ENCODE measurements at places on chromosomes 16 and 17.

DNA sequence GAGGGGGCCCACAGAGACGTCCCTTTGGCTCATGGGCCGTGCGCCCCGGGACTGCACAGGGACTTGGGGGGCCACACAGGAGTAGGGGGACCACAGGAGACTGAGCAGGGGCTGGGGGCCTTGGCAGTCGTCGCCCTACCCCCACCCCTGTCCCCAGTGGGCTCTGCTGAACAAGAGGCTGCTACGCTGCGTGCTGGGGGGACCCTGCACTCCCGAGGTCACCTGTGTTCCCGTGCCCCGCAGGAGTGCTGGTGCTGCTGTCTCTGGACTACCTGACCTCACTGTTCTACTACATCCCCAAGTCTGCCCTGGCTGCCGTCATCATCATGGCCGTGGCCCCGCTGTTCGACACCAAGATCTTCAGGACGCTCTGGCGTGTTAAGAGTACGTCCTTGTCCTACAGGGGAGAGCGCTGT, 14.4 kb upstream of the RNF213 start:
- DNase-seq: no peak

DNA sequence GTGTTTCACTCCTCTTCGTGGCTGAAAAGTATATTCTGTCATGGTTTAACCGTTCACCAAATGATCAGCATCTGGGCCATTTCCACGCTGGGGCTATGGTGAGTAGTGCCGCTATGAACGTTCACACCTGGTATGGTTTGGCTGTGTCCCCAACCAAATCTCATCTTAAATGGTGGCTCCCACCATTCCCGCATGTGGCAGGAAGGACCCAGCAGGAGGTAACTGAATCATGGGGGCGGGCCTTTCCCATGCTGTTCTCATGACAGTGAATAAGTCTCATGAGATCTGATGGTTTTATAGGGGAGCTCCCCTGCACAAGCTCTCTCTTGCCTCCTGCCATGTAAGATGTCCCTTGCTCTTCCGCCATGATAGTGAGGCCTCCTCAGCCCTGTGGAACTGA, 45.7 kb upstream of the ZNF469 start:
- DNase-seq: no peak

GRCh38 chr16:28937222-28937876, 5.6 kb downstream of the CD19 start:
- DNase-seq: no peak

GRCh38 chr17:8741771-8742170, 2.9 kb downstream of the CCDC42 start:
- DNase-seq: no peak

- no peak for DNase-seq
Observed at GRCh38 chr17:44207319-44207718, 7.6 kb upstream of the ATXN7L3 start.

DNA sequence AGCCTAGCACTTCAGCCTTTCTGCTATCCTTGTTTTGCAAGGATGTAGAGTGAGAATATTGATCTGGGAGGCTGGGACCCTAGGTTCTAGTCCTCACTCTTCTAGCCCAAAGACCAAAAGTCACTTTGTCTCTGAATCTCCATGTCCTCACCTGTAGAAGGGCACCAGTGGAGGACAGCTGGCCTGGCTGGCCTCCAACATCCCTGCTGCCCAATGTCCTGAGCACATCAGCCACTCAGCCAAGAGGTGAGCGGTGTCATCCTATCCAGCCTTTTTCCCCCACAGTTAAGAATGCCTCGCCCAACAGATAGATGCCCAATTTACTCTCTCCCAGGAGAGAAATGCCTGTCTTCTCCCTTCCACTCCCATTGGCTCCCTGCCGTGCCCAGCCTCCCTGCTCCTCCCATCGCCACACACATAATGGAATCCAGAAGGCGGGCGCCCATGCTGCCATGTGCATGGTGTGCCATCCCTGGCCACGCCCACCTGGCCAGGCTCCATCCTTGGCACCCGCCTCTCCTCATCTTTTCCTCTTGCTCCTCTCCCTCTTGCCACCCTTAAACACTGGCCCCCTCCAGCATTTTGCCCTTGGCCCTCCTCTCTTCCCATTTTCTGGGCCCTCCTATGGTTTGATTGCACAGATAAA, 157.3 kb upstream of the SDK2 start:
- DNase-seq: no peak

DNA sequence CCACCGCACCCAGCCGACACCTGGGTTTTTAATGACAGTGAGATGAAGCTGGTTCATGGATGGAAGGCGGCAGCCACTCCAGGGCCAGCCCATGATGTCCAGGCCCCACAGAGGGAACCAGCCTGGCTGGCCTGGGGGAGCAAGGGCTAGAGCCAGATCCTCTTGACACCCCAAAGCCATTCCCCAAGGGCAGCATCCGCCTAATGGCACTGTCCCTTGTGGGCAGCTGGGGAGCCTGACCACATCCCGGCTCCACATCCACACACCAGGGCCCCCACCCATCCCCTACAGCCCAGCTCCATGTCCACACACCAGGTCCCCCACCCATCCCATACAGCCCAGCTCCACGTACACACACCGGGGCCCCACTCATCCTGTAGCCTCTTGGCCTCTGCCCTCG, 53.3 kb upstream of the ACSF3 start:
- DNase-seq: no peak

GRCh38 chr16:86881861-86882273, 303.5 kb downstream of the FOXL1 start:
- no peak for DNase-seq

DNA sequence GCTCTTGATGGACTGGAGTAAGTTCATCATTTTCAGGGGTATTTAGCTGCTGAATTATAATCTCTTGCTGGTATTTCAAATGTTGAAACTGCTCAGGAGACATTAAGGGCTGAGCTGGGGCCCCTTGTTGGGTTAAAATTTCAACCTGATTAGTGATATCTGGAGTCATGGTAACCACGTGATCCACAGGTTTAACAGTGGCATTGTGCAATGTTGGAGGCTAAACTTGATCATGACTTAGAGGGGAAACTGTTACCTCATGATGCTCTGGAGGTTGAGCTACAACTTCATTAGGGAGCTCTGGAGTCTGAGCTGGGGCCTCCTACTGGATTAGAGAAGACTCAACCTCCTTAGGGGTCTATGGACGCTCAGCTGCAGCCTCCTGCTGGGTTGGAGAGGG, 17.2 kb upstream of the MPP2 start:
- no peak for DNase-seq

DNA sequence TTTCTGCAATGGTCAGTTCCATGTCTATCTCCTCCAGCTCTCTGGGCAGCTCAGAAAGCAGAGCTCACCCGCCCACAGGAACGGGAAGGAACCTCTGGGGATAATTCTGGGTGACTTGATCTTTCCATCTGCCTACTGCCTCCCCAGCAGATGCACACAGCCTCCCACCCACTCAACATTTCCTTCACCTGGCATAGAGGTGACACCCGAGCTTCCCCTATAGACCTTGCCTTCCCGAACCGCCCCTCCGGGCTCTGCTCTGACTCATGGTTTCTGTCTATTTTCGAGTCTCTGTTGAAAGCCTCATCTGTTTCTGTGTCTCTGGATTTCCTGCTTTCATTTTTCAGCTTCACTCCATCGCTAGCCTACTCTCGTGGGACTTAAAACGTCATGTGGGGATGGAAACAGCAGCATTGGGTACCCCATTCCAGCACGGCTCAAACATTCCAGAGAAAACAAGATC, 11.4 kb downstream of the GGA3 start:
- no peak for DNase-seq

GRCh38 chr17:75308732-75309629, 19.7 kb upstream of the SLC25A19 start:
- DNase-seq: no peak

DNA sequence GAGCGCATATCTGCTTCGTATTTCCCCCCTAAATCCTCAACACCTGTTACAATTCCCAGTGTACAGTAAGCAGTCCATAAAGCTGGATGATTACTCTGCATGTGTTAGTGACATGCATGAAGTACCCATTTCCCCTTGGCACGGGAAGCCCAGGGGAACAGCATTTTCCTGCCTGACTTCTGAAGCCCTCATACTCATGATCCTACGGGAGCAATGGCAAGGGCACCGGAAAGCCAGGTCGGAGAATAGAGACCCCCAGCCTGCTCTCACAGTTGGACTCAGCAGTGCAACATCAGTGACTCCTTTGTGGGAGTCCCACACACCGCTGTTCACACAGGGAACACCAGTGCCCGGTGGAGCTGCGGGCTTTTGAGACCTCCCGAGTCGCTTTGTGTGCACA, 336.9 kb downstream of the CDH13 start:
- no peak for DNase-seq

- no peak for DNase-seq
Observed at GRCh38 chr16:88706965-88707826, 893 bp downstream of the CTU2 start.

- no peak for DNase-seq
Observed at GRCh38 chr16:65195998-65196397, 74.1 kb upstream of the CDH11 start.

DNA sequence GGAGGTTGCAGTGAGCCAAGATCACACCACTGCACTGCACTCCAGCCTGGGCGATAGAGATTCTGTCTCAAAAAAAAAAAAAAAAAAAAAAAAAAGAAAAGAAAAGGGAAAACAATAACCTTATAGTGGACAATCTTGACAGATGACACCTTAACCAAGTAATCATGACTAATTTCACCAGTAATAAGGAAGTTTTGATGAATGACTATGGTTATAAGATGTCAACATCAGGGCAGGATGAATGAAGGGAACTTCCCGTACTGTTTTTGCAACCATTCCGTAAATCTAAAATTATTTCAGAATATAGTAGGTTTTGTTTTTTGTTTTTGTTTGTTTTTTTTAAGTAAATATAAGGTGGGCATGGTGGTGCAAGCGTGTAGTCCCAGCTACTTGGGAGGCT, 23.0 kb downstream of the GSPT1 start:
- no peak for DNase-seq

GRCh38 chr16:67237396-67238277, 9.6 kb downstream of the FHOD1 start:
- no peak for DNase-seq

DNA sequence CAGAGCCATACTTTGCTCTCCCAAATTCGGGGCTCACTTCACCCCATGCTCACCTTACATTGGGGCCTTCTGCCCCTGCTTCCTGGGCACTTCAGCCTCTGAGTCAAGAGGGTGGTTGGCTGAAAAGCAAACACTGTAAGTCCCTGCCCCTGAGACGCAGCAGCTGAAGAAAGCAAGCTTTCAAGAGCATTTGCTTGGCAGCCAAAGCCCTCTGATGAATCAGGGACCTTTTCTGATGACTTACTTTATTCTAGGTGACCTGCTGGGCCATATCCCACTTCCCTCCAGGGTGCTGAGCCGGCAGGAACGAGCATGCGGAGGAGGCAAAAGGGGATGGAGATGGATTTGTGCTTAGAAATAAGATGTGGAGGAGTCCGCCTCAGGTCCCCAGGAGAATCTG, 147.0 kb upstream of the TNRC6C start:
- DNase-seq: no peak

GRCh38 chr16:88552815-88553214, 17.4 kb upstream of the ZC3H18 start:
- no peak for DNase-seq

- DNase-seq: no peak
Observed at GRCh38 chr17:39653662-39654331, 11.4 kb upstream of the TCAP start.

- no peak for DNase-seq
Observed at GRCh38 chr17:45828171-45828570, 16.5 kb upstream of the SPPL2C start.

DNA sequence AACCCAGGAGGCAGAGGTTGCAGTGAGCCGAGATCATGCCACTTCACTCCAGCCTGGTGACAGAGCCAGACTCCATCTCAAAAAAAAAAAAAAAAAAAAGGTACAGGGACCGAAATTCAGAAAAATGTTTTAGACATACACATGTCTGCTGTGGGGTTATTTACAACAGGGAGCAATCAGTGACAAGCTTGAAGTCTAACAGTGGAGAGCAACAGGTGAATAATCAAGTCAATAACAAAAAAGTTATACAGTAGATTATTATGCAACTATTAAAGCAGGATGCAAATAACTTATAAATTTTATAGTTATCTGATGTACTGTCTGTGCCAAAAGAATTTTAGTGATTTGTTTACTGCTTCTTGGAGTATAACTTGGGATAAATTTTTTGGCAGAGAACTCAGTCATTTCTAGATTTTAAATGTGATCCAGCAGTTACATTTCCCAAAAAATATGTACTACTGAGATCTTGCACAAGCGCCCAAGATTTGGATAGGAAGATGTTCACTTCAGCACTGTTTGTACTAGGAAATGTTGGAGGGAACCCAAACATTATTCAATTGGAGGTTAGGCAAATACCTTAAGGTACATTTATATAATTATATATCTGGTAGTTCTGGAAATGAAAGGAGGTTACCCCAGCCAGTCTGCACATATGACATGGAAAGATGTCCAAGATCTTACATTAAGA, 34.1 kb downstream of the EEF2K start:
- DNase-seq: no peak

DNA sequence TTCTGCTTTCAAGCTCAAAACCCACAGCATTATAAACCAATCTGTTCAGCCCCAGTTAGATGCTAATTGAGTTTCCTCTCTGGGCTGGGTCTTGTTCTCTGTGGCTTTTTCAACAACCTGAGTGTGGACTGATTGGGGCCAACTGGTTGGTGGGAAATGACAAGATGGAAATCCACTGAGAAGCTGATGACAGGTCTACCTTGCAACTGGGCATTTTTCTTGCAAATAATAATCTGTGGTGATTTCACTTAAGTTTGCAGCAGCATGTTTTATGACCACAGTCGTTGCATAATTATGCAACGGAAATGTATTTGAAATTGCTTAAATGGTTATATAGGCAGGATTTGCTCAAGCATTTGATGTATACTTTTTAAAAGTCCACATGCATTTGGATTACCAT, 69.9 kb downstream of the AKAP1 start:
- no peak for DNase-seq

- DNase-seq: no peak
Observed at GRCh38 chr16:28219282-28219681, 7.5 kb upstream of the XPO6 start.

DNA sequence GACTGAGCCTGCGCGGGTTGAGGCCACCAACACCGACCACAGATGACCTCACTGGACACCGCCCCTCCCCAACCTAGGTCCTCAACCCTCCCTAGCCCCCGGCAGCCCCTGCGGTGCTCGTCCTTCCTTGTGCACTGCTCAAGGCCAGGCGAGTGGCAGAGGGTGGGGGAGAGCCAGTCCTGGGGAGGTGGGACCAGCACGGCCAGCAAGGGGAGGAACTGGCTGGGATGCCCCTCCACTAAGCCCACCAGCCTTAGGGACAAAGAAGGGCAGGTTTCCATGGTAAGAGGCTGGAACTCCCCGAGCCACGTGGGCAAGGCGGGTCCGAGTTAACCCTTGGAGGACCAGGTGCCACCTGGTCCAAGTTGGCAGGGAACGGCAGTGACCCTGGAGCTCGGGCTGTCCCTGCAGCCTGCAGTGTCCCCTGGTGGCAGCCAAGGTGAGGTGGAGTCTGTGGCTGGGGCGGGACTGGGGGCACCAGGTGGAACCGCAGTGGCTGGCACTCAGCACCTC, 9.2 kb downstream of the FSCN2 start:
- no peak for DNase-seq

Data from esophagus squamous epithelium (tissue), 5 donors.